ENCODE measurements at places on chromosomes 11 and 22.
A peak's percentile ranks its signal among the peaks of the same experiment; 100 is the strongest.

DNA sequence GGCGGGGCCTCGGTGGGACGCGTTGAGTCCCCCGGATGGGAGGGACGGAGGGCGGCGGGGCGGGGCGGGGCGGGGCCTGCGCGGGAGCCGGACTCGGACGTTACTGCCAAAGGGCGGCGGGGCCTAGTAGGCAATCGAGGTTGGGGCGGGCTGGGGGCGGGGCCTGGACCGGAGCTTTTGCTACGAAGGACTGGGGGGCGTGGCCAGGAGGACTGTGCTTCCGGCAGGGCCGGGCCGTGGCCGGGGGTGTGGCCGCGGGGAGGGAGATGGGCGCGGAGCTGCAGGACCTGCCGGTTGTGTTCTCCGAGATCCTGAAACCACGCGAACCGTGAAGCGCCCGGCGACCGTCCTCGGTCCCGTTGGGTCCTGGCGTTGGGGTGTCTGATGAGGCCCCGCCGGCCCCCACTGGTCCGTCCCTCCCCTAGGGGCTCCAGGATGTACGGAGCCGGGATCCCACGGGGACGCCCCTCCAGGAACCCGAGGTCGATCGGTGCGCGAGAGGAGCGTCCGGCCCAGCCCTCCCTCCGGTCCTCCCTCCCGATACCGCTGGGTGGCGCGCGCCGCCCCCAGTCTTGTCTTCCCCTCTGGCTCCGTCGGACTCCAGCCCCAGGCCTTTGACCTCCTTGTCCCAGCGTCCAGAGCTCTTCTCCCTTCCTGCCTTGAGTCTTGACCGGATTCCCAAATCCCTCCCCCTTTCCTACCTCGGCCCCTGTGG is 648 bp upstream of the NUDT8 start:
- peak; percentile 95 for DNase-seq

DNA sequence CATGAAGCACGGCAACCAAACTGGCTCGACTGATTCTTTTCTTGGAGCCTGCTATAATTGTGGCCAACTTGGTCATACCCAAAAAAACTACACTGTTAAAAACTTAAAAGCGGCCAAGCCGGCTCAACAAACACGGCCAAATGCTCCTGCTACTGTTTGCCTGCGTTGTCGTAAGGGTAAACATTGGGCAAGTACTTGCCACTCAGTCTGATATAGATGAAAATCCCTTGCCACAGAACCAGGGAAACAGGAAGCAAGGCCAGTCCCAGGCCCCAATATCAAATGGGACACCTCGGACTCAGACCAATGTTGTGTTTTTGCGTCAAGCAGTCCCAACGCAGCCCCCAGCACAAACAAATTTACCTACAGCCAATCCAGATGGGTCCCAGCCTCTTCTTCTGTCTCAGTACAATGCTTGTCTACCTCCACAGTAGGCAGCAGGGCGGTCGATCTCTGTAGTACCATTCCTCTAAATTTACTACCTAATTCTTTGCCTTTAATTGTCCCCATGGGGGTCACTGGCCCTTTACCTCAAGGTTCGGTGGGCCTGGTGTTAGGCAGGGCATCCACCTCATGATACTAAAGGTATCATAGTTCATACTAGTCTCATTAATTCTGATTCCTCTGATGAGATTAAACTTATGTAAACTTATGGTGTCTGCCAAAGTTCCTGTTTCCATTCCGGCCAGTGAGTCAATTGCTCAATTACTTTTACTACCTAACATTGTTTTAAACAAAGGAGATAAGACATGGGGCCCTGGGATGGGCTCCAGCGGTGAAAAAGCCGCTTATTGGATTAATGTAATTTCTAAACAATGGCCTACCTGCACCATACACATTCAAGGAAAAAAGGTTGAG is 3.7 kb upstream of the COMT start:
- DNase-seq, result peak; percentile 66

- no peak for DNase-seq
Measured at GRCh38 chr11:33696931-33697638, 3.5 kb downstream of the C11orf91 start.

DNA sequence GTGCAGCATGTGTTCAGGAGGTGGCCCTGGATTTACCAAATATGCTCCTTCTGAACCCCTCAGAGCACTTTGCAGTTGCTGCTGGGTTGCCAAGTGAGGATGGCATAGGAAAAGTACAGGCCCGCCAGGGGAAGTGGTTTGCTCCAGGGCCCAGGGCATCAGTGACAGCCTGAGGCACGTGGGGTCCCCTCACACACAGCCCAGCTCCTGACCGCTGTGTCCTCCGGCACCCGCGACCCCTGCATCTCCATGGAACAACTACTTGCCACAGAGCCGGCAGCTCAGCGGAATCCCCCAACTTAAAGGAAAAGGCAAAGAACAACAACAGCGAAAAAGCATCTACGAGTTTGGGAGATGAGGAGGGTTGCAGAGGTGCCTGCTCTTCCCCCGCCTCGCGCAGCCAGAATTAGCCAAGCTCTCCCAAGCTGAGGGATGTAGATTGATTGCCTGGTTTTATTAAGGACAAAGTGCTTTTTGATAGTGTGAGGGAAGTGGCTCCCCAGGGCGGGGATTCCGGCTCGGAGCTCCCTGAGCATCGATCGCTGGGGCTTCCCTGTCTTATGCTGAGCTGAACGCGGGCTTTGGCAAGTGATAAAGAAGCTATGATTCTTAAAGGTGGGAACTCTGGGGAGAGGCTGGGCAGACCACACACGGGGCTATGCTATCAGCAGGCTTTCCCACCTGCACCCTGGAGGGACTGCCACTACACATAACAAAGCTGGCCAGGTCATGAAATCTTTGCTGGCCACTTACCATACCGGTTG is 174.5 kb downstream of the CEP164 start:
- no peak for DNase-seq

DNA sequence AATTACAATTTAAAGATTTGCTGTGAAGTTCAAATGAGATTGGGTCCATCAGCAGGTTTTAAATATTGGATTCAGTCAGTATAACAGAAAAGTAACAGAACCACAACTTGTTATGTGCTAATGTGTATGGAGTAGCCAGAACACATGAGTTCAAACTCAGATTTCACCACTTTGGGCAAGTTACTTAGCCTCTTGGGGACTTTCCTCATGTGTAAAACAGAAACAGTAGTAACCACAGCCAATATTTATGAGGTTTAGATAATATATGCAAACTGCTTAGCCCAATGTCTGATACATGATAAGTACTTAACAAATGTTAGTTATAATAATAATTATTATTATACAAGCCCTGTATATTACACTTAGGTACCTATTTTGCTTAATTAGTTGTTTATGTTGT is 21.8 kb upstream of the SLC5A12 start:
- no peak for DNase-seq

- no peak for DNase-seq
Measured at GRCh38 chr11:84264066-84264465, 977.9 kb upstream of the CCDC90B start.

GRCh38 chr22:50304528-50305392 is 2.7 kb downstream of the PLXNB2 start:
- DNase-seq, result peak; percentile 89

DNA sequence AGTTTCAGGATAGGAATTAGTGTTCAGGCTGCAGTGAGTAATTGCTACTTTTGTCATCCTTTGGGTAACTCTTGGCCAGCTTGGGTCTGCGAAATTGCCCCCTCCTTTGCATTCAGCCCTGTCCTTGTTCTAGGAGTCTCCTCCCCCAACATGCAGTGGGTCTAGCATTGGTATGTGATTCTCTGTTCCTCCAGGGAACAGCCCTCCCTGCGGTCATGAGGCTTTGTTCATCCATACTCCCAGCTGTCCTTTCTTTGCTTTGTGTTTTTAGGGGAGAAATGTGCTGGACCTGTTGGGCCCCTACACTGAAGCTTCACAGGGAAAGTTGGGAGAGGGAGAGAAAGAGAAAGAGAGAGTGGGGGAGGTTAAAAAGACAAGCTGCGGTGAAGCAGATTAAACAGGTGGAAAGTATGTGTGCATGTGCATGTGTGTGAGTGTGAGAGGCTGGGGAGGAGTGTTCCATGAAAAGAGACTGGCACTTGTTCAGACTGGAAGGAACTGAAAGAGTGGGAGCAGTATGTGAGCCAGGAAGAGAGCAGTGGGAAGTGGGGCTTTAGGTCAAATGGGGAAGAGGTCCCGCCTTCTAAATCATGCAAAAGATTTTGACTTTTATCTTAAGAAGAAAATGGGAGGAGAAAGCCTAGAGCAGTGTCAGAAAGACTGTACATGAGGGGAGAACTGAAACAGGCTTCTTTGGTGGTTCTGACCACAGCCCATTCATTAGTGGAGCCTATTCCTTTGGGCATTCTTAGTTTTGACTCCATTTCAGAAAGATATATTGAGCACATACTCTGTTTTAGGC is 17.9 kb upstream of the SESN3 start:
- peak; percentile 77 for DNase-seq

GRCh38 chr22:43256976-43257545 is 70.1 kb upstream of the TTLL12 start:
- DNase-seq, result no peak

DNA sequence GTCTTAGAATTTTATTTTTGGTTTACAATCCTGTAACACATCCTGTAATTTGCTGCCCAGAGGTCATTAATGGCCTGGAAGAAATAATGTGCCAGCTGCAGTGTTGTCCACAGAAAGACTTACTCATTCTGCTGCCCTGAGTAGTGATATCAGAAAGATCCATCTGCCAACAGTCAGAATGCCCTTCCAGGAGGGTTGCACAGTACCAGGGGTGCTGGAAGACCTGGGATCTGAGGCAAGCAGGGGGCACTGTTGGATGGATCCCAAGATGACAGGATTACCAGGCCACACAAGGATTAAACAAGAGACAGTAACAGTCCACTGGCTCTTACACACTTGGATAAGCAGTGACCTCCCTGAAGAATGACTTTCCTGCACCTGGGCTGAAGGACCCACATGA is 93.8 kb upstream of the TOP3B start:
- DNase-seq, result no peak

- DNase-seq, result no peak
Measured at GRCh38 chr11:40162901-40163883, 1296.3 kb downstream of the LRRC4C start.

GRCh38 chr22:22856364-22856763 is 31.3 kb upstream of the IGLL5 start:
- DNase-seq, result no peak

- DNase-seq, result no peak
Measured at GRCh38 chr11:85088286-85088685, 538.9 kb downstream of the DLG2 start.

- DNase-seq, result no peak
Measured at GRCh38 chr22:19994851-19995610, 21.6 kb downstream of the ARVCF start.

DNA sequence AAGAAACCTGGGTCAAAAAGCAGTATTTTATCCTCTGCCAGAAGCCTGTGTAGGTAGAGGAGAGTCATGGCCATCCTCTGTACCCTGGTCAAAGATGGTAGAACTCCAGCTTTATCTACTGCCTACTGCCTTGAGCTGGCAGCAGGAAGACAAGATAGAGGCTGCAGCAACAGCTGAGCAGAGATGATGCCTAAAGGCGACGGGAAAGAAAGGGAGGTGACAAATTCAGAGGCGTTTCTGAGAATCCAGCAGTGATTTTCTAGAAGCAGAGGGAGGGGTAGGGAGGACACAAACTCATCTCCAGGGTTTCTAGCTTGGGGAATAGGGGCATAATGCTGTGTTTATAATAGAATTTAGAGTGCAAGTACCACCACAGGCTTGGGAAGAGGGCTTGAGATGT is 15.5 kb upstream of the C1QTNF4 start:
- DNase-seq, result no peak
